ENCODE measurements at places on chromosomes 13 and 19. TPM values are rescaled to one million over a fixed set of nuclear protein-coding genes. Genes with fewer than 3 reads are reported as not detected.

SAFB2 gene
- 65.4 TPM for polyA plus RNA-seq

ZNF549 gene
- 9.0 TPM for polyA plus RNA-seq

LAIR1 gene
- 60.5 TPM for polyA plus RNA-seq

DHDH gene
- 1.2 TPM for polyA plus RNA-seq

DNA sequence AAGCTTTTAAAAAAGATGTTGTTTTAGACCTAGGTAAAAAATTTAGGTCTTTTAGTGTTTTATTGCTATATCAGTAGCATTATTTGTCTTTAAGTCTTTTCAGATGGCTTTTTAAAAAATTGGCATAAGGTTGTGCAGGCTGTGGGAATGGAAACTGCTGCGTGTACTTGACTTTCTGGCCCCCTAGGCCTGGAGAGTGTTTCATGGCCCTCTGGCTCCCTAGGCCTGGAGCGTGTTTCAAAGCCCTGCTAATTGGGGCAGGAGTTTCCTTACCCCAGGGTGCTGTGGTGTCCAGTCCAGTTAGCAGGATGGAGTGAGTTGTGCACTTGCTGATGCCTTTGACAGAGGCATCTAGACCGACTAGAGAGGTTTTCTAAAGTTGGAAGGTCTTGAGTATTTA, 23.8 kb downstream of the PRAM1 start:
- peaks cover 76% of the 10 kb centered on the region for H3K36me3 ChIP-seq
- no peak for DNase-seq
- H3K4me3 ChIP-seq = no peak overlapping the region
- H3K4me1 ChIP-seq = peaks cover 32% of the 10 kb centered on the region
- H3K27me3 ChIP-seq = no peaks in the 10 kb centered on the region

DNA sequence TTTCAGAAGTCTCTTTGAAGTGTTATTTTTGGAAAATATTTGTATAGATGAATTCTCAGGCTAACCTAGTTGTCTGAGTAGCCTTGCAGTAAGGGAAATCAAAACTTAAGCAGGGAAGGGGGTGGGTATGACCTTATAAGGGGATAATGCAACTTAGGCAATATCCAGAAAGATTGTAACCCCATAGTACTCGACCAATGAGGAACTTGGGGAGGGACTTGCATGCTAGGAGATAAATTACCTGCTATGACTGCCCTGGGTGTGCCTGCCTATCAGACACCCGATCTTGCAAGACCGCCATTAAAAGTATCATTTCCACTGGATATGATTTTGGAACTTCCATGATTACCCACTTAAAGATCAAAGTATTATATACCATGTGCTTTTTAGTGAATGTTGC, 23.0 kb upstream of the RFXAP start:
- DNase-seq = no peak
- no peaks in the 10 kb centered on the region for H3K36me3 ChIP-seq
- no peak overlapping the region for H3K27ac ChIP-seq
- H3K4me3 ChIP-seq = no peak overlapping the region
- no peaks in the 10 kb centered on the region for H3K27me3 ChIP-seq

DNA sequence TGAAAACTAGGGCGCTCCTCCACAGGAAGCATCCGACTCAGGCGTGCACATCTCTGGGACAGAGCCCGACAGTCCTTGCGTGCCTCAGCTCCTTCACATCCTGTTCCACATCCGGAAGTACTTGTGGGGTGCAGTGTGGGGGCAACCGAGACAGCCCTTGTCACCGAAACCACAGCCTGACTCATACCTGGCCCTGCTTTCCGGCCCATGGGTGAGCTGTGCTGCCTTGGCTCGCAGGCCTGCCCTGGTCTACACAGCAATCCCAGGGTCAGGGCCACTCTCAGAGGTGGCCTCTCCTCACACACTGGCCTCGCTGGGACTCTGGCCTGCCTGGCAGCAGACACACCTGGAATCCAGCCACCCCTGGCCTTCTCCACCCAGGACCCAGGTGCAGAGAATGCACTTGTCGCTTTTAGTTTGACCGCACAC, 100.4 kb downstream of the STK24 start:
- peaks cover 29% of the 10 kb centered on the region for H3K36me3 ChIP-seq
- peak overlapping the region; percentile 78 for H3K27ac ChIP-seq
- H3K4me1 ChIP-seq = peaks cover 58% of the 10 kb centered on the region
- peak overlapping the region; percentile 1 for H3K4me3 ChIP-seq

Data from CD4-positive, alpha-beta memory T cell (primary cell).